IPS DF 19.7 (cell line): ENCODE measurements at places on chromosomes 1 and 21.

- no peak for DNase-seq
These were observed 214.2 kb upstream of the C1orf105 start for GRCh38 chr1:172206256-172206655.

DNA sequence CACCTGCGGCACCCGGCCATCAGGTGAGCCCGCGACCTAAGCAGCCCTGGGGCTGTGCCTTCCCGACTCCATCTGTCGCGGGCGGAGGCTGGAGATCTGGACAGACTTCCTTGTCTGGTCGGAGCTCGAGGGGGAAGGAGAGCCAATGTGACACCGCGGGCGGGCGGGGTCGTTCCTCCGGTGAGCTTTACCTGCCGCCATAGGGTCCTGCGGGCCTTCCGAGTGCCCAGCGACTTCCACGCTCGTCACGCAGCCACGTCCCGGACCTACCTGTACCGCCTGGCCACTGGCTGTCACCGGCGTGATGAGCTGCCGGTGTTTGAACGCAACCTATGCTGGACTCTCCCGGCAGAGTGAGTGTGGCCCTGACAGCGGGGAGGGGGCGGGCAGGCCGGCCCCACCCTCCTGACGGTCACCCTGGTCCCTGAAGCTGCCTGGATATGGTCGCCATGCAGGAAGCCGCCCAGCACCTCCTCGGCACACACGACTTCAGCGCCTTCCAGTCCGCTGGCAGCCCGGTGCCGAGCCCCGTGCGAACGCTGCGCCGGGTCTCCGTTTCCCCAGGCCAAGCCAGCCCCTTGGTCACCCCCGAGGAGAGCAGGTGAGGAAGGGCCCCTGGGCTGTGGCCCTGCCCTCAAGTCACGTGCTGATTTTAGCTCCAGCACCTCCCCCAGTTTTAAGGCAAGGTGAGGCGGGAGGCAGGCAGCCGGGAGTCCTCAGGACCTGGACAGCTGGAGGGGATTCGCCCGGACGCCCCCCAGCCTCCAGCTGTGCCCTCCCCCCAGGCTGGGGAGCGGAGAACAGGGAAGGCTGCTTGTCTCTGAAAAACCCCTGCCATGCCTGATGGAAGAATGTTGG is 1.1 kb downstream of the PUSL1 start:
- no peak for DNase-seq

- DNase-seq, result no peak
These were observed 13.4 kb upstream of the SKI start for GRCh38 chr1:2214541-2215241.

GRCh38 chr1:79204779-79205479 is 198.4 kb upstream of the ADGRL4 start:
- DNase-seq, result no peak

DNA sequence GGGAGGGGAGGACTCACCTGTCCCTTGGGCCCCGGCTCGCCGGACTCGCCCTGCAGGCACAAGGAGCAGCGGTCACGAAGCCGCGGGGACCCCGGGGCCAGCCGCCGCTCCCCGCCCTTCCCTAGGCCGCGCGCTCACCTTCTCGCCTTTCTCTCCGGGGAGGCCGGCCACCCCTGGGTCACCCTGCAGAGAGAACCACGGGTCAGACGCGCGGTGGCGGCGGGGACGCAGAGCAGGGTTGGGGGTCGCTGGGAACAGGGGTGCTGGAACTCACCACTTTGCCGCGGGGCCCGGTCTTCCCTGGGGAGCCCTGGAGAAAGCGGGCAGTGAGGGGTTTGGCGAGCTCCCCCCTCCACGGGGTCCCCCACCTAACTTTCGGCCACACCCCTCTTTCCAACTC is 13.3 kb downstream of the COL9A2 start:
- DNase-seq, result no peak

GRCh38 chr1:108695535-108695934 is 3.4 kb downstream of the PRPF38B start:
- no peak for DNase-seq

- DNase-seq, result no peak
These were observed 50.0 kb upstream of the DMRTB1 start for GRCh38 chr1:53409233-53409632.

DNA sequence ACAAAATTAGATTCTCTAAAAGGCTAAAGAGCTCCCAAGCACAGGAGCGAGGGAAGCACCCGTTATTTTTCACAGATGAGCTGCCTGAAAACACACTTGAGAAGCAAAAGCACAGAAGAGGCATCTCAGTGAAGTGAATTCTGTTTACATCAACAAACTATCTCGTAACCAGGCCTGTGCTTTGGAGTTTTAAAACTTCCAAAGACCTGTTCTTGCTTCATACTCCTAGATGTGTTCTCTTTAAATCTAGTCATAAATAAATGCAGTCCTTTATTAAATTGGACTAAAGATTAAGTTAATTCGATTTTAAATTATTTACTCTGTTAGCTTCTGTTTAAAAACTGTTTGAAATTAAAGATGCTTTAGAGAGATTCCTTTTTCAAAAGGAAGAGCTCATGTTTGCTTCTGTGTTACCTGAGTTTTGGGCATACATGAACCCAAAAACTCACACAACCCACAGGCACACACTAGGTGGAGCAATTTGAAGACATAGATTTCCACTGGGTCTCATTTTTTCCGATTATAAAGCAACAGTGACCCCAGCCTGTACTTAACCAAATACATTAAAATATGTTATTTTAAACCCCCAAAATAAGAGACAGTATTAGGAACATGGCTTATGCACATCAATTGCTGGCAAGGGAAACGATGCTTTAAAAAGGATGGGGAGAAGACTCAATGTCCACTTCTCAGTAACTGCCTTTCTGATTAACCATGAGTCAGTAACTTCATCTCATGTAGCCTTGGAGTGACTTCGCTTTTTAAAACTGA is 648.2 kb downstream of the SMYD3 start:
- no peak for DNase-seq

- DNase-seq, result no peak
These were observed 529.5 kb downstream of the COL11A1 start for GRCh38 chr1:102578804-102579203.

DNA sequence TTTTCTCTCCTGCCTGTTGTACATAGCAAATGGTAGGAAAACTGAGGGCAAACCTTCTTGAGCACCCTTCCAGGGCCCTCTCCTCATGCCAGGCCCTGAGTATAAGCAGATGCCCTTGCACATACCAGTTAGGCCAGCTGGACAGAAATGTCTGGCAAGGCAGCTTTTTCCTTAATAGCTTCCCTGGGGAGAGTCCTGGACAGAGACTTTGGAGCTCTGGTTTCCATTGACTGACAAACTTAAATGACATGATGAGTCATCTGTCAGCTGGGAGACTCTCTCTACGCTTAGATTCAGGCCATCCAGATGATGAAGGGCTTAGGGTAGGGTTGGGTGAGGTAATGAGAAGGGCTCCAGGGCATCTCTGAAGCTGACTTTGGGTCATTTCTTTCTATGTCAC is 317.5 kb downstream of the ASTN1 start:
- no peak for DNase-seq

GRCh38 chr1:236421022-236421421 is 26.9 kb downstream of the EDARADD start:
- no peak for DNase-seq

- DNase-seq, result no peak
These were observed 4.6 kb downstream of the LAMC1 start for GRCh38 chr1:183027791-183028190.

DNA sequence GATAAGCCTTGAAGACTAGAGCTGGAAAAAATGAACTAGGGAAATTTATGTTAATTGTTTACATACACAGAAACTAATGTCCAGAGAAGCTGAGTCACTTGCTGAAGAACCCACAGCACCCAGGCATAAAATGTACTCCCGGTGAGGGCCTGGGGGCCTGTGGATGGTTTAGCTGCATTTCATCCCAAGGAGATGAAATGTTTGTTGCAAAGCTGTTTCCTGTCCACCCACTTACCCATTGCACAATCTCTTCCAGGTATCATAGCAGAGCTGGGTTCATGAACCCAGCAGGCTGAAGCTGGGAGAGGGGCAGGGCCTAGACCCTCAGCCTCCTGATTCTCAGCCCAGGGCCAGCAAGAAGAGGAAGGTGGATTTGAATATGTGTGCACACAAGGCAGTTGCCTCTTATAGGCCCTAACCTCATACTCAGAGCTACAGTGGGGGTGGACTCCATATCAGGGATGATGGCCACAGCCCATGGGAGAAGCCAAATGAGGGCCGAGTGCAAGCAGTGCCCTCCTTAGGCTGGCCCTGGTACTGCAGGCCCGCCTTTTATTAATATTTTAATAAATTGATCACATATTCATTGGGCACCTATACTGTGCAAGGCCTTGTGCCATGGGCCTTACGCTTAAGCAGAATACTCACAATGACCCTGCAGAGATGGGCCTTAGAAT is 110.8 kb downstream of the LACTBL1 start:
- no peak for DNase-seq

DNA sequence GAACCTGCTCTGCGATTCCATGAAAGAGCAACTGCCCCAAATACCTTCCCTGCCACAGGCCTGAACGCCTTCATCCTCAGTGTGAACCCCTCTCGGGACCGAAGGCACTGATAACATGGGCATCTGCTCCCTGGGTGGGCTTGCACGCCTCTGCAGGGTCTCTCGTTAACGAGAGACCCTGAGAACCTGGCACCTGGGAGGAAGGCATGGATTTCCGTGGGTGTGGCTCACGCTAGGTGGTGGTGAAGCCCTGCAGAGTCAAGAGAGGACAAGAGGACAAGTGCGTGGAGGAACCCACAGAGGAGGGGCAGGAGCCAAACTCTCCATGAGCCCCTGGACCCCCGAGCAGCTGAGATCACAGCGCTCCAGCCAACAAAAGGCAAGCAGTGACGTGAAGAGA is 26.8 kb upstream of the COL6A2 start:
- no peak for DNase-seq

DNA sequence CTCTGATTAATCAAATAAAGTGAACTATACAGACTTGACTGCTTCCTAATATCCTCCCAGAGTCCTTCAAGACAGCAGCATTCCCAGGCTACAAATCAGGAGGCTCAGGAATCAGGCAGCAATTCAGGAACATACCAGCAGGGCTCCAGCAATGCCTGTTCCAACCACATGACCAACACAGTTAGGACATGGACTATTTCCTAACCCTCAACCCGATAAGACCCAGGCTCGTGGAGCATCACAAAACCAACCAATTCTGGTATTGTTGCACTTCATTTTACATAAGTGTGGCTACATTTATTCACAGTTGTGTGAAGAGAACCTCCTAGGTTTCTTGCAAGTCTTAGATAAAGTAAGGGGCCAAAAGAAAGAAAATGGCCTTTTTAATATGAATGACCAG is 546.2 kb upstream of the ADGRL2 start:
- peak; percentile 67 for DNase-seq

DNA sequence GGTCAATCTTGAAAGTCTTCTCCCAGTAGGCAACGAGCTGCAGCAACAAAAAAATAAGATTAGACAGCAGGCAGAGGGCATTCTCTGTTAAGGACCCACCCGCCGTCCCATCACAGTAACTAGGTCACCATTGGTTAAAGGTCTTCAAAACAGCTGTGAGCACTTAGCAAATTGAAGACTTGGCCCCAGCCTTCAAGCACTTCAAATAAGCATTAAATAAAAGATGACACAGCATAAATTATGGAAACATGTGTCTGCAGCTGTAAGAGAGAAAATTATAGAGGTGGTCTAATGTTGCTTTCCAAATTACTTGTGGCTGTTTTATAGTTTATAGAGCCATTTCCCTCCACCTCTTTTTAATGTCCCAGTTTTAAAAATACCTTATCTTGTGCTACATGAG is 61.2 kb downstream of the VANGL1 start:
- no peak for DNase-seq

DNA sequence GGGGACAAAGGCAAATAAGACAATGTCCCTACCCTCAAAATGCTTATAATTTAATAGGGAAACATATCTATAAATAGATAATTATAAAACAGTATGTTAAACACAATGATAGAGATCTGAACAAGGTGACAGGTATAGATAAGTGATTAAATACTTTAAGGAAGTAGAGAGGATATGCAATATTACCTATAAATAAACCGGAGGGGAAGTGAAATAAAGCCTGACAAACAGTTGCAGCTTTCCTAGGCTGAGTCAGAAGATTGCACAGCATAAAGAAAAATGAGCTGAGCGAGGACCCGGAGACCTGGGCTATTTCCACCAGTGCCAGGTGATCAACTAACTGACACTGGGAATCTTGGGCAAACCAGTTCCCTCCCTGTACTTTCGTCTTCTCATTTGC is 11.5 kb upstream of the PSRC1 start:
- no peak for DNase-seq

- DNase-seq, result no peak
These were observed 120.2 kb upstream of the ESRRG start for GRCh38 chr1:216843409-216843808.

DNA sequence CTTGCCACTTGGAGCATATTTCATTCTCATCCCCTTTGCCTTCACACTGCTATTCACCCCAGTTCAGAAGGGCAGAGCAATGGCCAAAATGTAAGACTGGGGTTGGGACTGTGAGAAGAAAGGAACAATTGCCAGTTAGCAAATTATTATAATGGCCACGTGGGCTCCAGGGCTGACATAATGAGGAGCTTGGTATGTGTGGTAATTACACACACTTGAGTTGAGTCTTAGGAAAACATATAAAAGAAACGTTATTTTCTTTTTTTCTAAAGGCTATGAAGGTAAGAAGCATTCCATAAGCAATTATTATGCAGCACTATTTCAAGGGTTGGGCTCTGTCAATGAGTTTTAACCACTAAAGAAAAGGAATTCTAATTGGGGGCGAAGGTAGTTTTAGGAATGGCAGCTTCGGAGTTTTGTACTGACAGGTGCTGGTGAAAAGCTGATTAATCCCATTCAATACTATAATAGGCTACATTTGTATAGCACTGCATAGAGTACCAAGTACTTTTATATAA is 32.5 kb upstream of the BCL10 start:
- no peak for DNase-seq

GRCh38 chr1:247370786-247371732 is 39.4 kb upstream of the ZNF496 start:
- no peak for DNase-seq

- no peak for DNase-seq
These were observed 102.0 kb downstream of the CRYAA start for GRCh38 chr21:43270800-43271301.

DNA sequence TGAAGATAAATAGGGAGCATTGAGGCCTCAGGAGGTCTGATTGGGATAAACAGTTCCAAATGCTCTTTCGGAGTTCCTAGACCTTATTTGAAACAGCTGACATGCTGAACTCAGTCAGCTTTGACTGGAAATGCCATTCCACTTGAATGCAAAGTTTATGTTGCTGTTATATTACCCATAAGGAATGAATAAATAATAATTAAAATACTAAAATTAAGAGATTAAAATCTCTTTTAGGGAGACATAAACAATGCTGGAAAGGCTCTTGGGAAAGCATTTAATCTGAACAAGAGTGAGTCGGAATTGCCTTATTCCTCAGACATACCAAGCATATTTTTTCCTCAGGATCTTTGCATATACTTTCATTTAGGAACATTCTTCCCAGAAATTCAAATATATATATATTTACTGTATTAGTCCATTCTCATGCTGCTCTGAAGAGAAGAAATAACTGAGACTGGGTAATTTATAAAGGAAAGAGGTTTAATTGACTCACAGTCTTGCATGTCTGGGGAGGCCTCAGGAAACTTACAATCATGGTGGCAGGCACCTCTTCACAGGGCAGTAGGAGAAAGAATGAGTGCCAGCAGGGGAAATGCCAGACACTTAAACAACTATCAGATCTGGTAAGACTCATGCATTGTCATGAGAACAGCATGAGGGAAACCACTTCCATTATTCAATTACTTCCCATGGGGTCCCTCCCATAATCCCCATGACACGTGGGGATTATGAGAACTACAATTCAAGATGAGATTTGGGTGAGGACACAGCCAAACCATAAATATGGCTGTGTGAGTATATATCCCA is 318.2 kb upstream of the PLXNA2 start:
- DNase-seq, result no peak

GRCh38 chr21:17446737-17447136 is 66.1 kb upstream of the CXADR start:
- no peak for DNase-seq
